ENCODE measurements at places on chromosomes 16 and 17.

- DNase-seq: no peak
These were observed 16.8 kb downstream of the AXIN2 start for GRCh38 chr17:65544672-65545071.

DNA sequence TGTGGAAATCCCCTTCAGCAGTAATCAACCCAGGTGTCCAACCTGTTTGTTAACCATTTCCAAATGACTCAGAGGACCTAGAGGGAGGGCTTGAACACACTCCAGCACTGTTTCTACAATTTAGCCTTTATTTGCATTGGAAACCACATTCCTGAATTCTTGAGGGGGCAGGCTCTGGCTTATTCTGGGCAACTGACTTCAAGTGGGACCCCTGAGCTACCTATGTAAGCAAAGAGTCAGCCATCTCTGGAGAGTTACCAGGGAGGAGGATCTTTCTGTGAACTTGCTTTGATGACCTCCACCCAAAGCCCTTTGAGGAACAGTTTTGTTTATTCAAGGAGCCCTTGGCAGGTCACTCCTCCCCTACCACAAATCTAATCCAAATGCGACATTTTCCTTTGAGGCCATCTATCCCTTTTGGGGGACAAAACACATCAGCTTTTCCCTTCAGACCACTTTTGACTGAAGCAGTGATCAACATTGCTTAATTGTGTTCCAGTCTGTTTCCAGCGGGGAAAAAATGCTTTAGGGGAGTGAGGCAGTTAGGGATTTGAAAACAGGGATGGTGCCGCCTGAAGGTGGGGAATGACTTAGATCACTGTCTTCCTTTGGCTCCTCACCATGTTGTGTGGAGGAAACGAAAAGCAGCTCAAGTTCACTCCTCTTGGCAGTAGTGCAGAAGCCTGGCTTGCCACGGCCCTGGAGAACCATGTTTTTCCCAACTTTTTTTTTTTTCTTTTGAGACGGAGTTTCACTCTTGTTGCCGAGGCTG lies 46.2 kb downstream of the TUBD1 start:
- DNase-seq: peak; percentile 65

GRCh38 chr16:52914428-52914827 lies 138.3 kb downstream of the CHD9NB start:
- no peak for DNase-seq

DNA sequence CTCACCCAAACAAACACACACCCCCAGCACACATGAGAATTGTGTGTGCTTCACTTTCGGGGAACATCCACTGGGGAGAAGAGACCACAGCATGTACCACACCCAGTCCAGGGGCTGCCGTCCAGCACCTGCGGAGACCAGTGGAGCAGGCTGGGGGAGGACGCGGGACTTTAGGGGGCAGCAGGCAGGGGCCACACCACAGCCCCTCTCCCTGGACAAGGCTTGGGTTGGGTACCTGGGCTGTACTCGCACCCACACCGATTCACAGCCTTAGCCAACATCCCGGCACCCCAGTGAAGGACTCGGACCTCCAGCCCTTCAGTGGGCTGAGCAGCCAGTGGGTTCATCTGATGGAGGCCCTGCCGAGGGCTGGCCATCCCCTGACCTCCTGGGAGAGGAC lies 63.3 kb downstream of the RBFOX3 start:
- no peak for DNase-seq

GRCh38 chr17:42340691-42341127 lies 47.5 kb downstream of the STAT3 start:
- no peak for DNase-seq

DNA sequence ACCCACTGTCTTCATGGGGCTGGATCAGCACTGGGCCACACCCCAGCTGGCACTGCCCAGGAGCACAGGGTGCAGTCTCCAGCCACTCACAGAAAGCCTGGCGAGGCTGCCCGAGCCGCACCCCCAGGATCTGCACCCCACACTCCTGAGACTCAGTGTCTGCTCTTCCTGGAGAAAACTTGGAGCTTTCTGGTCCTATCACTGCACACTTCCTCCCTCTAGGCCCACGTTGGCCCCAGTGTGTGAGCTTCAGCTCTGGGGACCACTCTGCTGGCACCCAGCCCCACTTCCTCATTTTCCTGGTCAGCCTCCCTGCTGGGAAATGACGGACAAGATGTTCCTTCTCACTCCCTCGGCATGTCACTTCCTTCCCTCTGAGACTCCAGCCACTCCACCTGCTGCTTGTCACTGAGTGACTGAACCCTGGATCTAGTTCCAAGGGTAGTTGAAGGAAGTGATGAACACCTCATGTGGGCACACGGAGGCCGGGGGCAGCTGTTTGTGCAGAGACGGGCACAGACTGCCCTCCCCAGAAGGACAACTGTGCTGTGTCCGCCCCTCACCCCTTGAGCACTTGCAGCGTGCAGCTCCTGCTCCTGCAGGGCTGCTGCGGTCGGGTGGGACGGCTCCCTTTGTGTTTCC lies 29.0 kb downstream of the ZC3H18 start:
- peak; percentile 77 for DNase-seq

DNA sequence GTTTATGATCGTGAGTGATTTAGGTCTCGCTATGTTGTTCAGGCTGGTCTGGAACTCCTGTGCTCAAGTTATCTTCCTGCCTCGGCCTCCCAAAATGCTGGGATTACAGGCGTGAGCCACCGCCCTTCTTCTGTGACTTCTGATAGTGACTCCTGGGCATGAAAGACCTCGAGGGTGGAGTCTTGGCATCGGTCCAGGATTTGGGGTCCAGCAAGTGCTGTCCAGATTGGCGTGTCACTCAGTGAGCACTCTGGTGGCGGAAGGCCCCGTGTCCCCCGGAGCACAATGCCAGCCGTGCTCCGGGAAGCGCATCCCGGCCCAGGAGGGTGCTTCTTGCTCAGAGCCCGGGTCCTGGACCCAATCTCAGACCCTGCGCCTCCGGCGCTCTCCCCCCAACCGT lies 6.8 kb downstream of the OR1F1 start:
- no peak for DNase-seq

GRCh38 chr17:42111871-42112551 lies 503 bp downstream of the DHX58 start:
- DNase-seq: peak; percentile 64

- DNase-seq: no peak
These were observed 60.0 kb upstream of the BCAR1 start for GRCh38 chr16:75311383-75311938.

- DNase-seq: no peak
These were observed 121.5 kb downstream of the STXBP4 start for GRCh38 chr17:55090079-55090492.

GRCh38 chr16:88809676-88810165 lies 2.0 kb downstream of the APRT start:
- no peak for DNase-seq

GRCh38 chr16:79329166-79329521 lies 271.4 kb downstream of the MAF start:
- no peak for DNase-seq

- no peak for DNase-seq
These were observed 315.8 kb downstream of the XYLT1 start for GRCh38 chr16:17154981-17155380.

DNA sequence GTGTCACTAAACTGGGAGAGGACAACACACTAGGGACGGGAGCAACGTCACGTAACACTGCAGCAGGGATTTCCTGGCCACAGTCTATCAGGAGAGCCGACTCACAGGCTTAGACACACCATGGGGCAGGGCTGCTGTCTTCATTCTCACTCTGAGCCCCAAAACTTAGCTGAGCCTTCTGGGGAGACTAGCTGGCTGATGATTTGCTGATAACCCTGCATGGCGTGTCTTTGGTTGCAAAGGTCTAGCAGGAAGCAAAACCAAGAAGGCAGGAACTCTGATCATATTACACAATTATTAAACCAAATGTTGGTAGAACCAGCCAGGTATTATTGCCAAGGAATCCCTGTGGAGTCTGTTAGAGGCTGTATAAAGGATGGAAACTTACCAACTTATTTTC lies 345.0 kb downstream of the SLC39A11 start:
- DNase-seq: no peak

GRCh38 chr16:3800477-3801270 lies 79.8 kb downstream of the CREBBP start:
- no peak for DNase-seq

- DNase-seq: no peak
These were observed 10.2 kb upstream of the STRADA start for GRCh38 chr17:63751806-63752205.

- DNase-seq: no peak
These were observed 42.1 kb upstream of the BHLHA9 start for GRCh38 chr17:1227917-1228780.

- DNase-seq: no peak
These were observed 47.5 kb downstream of the AIPL1 start for GRCh38 chr17:6387442-6387841.

- no peak for DNase-seq
These were observed 105.3 kb downstream of the SPECC1 start for GRCh38 chr17:20114466-20114865.

GRCh38 chr16:23145608-23146007 lies 3.6 kb downstream of the USP31 start:
- no peak for DNase-seq

GRCh38 chr17:48589060-48589830 lies 796 bp downstream of the HOXB3 start:
- DNase-seq: no peak

DNA sequence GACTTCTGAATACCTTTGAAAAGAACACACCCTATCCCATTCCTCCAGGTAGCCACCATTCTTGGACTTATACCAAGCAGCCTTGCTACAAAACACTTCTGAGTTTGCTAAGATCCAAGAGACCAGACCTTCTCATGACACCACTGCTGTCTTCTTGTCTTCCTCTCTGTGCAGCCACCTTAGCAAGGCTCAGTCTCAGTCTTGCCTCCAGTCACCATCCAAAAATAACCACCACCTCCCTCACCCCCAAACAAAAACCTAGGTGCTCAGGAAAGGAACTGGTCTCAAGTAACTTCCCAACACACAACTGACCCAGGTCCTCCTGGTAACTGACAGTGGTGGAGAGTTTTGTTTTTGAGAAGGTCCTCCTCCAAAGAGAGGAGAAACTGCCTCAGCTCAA lies 90.9 kb upstream of the CORO6 start:
- DNase-seq: no peak

DNA sequence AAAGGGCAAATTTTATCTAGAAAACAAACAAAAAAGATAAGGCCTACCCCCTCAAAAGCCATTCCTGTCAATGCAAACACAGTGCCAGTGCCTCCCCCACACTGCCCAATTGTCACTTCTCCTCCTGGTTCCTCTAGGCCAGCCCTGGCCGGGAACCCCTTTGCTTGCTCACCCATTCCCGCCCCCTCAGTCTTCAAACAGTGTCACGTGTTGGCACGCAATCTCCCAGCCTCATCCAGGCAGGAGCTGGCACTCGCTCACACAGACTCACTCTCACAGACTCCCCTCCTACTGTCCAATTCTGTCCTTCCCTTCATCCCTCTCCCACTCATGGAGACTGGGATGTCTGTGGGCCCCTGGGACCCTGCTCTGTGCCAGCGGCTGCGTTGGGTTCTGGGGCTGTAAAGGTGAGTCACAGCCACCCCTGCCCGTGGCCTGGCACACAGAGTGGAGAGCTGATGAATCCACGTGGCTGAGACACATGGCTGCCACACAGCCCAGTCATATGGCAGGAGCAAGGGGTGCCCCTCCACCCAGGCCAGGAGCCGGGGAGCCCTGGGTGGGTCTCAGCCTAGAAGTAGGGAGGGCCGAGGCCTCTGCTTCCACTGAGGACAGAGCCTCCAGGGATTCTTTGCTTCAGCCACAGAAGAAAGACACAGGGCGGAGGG lies 54.8 kb downstream of the VAC14 start:
- peak; percentile 94 for DNase-seq

GRCh38 chr16:65343556-65343955 lies 221.7 kb upstream of the CDH11 start:
- DNase-seq: no peak

GRCh38 chr17:7854078-7854777 lies 638 bp upstream of the TMEM88 start:
- DNase-seq: no peak

GRCh38 chr17:27888945-27889344 lies 4.2 kb downstream of the LYRM9 start:
- DNase-seq: peak; percentile 89

DNA sequence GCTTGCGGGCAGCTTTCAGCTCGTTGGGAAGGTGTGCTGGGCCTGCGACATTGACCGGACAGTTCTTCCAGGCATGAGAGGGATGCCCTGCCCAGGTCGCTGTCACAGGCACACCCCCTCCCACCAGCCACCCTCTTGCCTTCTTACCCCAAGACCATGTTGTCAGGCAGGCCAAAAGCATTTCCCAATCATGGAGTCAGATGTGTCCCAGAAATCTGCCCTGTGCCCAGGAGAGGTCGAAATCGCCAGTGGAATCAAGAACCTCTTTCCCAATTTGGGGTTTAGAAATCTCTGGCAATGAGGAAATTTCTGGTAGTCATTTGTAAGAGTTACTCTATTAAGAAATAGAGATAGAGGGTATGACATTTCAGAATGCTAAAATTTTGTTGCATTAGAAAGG lies 177.1 kb downstream of the RAB11FIP4 start:
- no peak for DNase-seq

- DNase-seq: no peak
These were observed 11.2 kb downstream of the CHD9NB start for GRCh38 chr16:53041320-53042051.

DNA sequence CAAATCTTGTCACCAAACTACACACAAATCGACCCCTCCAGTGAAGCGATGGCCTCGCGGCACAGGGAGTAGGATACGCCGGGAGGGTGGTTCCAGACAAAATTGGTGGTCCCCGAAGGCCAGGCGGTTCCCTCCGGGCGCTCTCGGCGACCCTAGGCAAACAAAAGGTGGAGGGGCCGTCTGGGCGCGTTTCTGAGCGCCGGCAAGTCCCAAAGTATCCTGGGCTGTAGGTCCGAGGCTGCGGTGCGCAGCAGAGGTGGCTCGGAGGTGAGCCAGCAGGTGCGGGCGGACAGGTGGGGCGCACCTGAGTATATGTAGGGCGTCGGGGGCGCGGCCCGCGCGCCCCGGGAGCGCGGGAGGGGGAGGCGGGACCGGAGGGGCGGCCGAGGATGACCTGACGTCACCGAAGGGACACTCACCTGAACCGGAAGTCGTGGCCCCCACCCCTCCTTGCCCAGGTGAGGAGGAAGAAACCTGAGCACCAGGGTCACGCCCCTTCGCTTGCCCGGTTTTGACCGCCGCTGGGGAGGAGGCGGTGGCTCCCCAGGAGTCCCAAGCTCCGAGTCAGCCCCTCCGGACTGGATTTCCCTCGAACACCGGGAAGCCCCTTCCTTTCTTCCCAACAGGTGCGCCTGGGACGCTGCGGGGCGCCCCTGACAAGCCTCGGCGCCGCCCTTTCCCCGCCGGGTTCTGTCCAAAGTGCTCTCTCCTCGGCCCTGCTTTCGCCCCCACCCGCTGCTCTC lies at the start of gene CLDN7:
CLDN7 (minus strand) TSS at position 287 of the 743 bp plus-strand sequence. CDS start 435 bp downstream, outside the sequence.
- no peak for DNase-seq

- DNase-seq: no peak
These were observed 1.9 kb upstream of the ST6GALNAC1 start for GRCh38 chr17:76645481-76645880.

GRCh38 chr17:30278032-30278431 lies 13.7 kb downstream of the BLMH start:
- peak; percentile 39 for DNase-seq

Measured in adrenal gland (tissue), 19 donors.